Body of pancreas (tissue), 4 donors: ENCODE measurements at places on chromosomes 1 and 21.
A peak's percentile ranks its signal among the peaks of the same experiment; 100 is the strongest.

DNA sequence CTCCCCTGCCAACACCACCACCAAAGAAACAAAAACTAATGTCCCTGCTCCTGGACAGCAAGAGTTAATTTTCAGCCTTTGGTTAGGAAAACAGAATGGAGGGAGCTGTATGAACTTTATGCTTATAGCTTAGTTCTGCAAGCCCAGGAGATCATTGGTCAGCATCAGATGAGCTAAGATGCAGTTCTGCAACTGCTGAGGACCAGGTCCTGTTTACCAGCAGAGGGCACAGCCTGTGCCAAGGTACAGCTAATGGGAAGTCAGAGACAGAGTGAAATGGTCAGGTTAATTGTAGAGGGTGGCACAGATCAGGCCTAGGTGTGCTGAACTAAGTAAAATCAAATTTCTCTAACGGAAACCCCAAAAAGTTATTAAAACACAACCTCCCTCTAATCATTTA, 161.3 kb downstream of the ROR1 start:
- DNase-seq, result peak; percentile 45

GRCh38 chr1:53893999-53894636, at the start of gene DIO1:
Gene DIO1, plus strand, starts transcription at chr1:53894187. Its CDS starts 24 bp downstream, at chr1:53894211.
- no peak for DNase-seq

DNA sequence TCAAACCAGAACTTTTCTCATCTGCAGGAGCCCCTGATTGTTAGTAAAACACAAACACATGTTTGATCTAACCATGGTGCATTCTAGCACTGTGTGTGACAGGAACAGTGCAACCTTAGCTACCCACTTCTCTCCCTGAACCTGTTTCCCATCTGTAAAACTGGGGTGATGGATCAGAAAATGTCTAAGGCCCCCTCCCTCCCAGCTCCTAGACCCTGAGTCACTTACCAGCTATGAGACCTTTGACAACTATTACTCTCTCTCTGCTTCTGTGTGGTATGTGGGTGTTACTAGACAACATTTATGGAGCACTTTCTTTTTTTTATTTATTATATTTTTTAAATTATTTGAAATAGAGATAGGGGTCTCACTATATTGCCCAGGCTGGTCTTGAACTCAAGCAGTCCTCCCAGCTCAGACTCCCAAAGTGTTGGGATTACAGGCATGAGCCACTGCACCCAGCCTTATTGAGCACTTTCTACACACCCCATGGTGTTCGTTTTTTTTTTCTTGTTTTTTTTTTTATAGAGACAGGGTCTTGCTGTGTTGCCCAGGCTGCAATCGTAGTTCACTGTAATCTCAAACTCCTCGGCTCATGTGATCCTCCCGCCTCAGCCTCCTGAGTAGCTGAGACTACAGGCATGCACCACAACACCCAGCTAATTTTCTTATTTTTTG, 2.6 kb downstream of the INPP5B start:
- DNase-seq, result no peak

GRCh38 chr1:55988963-55989452, 590.4 kb downstream of the PLPP3 start:
- DNase-seq, result no peak

DNA sequence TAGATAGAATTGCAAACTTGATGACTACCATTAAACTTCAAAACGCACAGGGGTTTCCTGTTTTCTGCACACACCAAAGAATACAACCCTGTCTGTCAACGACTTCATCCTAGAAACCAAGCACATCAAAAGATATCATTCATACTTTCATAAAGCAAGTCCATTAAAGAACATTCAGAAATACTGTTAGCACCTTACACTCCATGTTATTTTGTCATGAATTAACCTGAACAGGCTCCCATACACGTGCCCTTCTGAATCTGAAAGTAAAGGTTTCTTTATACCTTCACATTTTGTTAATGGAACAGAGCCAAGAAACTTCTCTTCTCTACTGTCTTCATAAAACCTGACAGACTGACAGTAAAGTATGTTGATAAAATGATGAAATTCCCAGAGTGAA, 46.1 kb downstream of the PUM1 start:
- DNase-seq, result no peak

- DNase-seq, result no peak
Measured at GRCh38 chr1:40847023-40847745, 15.0 kb downstream of the CITED4 start.

GRCh38 chr1:231676487-231676886, 49.9 kb downstream of the DISC1 start:
- DNase-seq, result no peak

GRCh38 chr1:157512036-157512969, 40.0 kb downstream of the FCRL5 start:
- no peak for DNase-seq

DNA sequence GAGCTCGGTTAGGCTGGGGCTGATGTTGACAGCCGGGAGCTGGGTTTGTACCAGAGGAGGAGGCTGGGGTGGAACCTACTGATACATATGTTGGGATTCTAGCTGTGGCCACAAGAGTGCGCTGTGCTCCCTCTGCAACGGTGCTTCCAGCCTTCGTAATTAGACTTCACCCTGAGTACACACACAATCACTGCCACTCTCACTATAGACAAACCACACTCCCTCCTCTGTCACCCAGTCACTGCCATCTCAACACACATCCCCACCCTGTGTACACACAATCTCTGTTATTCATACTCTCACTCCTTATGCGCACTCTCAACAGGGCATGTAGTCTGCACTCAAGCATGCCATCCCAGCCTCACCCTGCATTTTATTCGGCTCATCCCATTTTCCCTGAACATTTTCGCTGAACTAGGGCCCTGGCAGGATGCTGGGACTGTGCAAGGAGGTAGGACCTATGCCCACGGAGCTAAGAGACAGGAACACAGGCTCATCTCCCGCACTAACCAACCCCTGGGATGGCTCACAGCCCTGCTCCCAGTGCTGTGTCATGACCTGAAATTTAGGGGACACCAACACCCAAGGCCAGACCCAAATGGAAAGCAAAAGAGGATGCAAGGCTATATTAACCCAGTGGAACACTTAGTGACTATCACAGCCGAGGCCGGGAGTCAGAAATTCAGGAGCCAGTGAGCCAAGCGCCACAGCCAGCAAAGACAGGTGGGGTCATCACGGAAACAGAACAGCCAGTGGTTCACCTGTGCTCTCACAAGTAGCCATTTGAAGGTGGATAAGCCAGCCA, 5.7 kb downstream of the GJB3 start:
- peak; percentile 79 for DNase-seq

GRCh38 chr1:39657402-39657801, 14.5 kb downstream of the NT5C1A start:
- no peak for DNase-seq

DNA sequence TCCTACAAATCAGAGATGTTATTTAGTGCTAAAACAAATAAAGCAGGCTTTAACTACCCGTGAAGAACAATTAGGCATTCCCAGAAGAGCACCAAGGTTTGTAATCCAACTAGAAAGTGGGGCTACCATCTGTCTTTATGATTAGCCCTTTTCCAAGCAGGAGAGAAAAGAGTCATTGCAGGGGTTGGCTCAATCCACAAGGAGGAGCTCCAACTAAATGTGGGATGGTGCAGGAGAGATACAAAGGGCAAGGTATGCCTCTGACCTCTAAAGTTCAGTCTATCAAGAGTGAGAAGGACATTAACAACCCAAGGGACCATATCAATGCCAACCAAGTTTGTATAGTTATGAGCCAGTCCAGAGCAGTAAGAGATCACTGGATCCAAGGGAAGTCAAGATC, 382.7 kb upstream of the DUSP10 start:
- DNase-seq, result no peak

DNA sequence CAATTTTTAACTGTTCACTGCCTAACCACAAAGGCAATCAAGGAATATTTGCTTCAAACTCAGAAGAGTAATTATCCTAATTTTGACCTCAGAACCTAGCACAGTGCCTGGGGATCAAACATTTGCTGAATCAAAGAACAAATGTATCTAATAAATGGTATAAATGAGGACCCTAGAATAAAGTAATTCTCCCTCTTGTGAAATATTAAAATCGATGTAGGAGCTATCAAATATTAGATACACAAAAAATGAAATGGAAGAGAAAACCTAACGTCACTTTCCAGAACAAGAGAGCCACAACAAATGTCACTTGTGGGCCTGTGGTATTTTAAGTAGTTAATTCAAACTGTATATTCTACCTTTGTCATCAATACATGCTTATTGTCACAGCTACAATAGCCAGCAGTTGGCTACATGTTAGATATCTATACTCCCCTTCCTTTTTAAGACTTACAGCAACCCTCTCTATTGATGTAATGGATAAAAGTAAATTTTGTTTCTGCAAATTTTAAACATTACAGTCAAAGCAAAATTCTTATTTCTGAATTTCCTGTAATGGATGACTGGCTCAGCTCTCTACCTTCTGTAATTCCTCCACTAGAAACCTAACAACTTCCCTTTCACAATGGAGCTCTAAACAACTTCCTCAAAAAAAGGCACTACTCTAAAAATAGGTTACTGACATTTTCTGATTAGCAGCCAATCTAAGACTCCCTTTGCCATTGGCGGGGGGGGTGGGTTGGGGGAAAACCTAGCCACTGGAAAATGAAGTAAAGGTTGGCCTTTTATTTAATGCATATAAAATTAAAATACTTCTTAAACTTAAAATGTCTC, 37.6 kb downstream of the PUM1 start:
- DNase-seq, result no peak

- no peak for DNase-seq
Measured at GRCh38 chr1:155860970-155861510, 1.7 kb downstream of the SYT11 start.
